Activated gamma-delta T cell treated with Interleukin-2 at 50 U/mL for 16 hours (primary cell): ENCODE measurements at places on chromosomes 5 and 9.

GRCh38 chr5:56459394-56460194 is 226.5 kb upstream of the ANKRD55 start:
- no peak for DNase-seq

GRCh38 chr9:7121055-7121454 is 363.3 kb downstream of the KDM4C start:
- DNase-seq: no peak

GRCh38 chr9:1492156-1492555 is 442.0 kb downstream of the DMRT2 start:
- no peak for DNase-seq

- DNase-seq: no peak
These were observed 613.7 kb upstream of the CDH18 start for GRCh38 chr5:20601678-20602100.
